ENCODE measurements at places on chromosomes 2 and 18.
A peak's percentile ranks its signal among the peaks of the same experiment; 100 is the strongest.

GRCh38 chr18:8744656-8745055 is 39.3 kb downstream of the MTCL1 start:
- no peak for DNase-seq

- DNase-seq, result peak; percentile 58
Measured at GRCh38 chr2:241867776-241868420, 1.6 kb upstream of the RTP5 start.

DNA sequence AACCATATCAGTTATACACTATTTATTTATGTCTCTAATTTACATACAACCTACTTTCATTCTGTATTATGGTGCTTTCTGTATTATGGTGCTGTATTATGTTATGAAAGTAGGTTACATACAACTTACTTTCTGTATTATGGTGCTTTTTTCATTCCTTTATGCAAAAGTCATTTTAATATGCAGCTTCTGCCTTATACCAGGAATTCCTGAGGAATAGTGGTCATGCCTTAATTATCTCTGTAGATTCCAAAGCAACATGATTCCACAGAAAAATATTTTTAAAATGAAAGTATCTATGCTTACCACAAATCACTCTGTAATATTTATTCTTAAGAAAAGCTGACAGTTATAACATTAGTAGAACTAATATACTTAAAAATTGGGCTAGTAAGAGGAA is 922.0 kb upstream of the NRXN1 start:
- no peak for DNase-seq

DNA sequence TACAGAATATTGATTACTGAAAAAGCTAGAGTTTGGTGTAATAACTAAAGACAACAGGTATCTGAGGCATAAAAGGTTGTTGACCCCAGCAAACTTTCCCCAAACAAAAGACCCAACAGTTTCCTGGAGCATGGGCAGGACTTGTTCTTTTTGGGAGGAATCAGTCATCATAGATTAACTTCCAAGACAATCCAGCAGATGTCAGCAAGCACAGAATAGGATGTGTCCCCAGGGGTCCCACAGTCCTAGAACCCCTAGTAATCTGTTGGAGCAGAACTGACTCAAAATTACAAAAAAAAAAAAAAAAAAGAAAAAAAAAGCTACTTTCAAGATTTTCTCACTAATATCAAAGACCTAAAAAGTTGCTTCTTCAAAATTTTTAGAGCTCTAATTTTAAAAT is 564.7 kb upstream of the SLC39A10 start:
- no peak for DNase-seq

- DNase-seq, result no peak
Measured at GRCh38 chr2:197576631-197577030, 60.8 kb downstream of the MOB4 start.
